Activated CD4-positive, alpha-beta memory T cell treated with anti-CD3 and anti-CD28 coated beads, Interleukin-2, amount 10 ng/mL, durations not matched to agents 7 days and 5 days (primary cell): ENCODE measurements at places on chromosomes 11 and 22. TPM values are rescaled to one million over a fixed set of nuclear protein-coding genes. Genes with fewer than 3 reads are reported as not detected.

Gene IFITM10
- 0.70 TPM for total RNA-seq

Gene CARNS1
- 0.76 TPM for total RNA-seq

Gene ISX
- total RNA-seq = not detected

GRCh38 chr11:112037527-112037926 is 12.3 kb downstream of the DLAT start:
- H3K36me3 ChIP-seq = peaks cover 40% of the 10 kb centered on the region
- H3K4me3 ChIP-seq = no peak overlapping the region
- H3K27me3 ChIP-seq = no peaks in the 10 kb centered on the region
- H3K4me1 ChIP-seq = peaks cover 12% of the 10 kb centered on the region
- no peak for DNase-seq

Gene APOBEC3C
- total RNA-seq = 157 TPM

DNA sequence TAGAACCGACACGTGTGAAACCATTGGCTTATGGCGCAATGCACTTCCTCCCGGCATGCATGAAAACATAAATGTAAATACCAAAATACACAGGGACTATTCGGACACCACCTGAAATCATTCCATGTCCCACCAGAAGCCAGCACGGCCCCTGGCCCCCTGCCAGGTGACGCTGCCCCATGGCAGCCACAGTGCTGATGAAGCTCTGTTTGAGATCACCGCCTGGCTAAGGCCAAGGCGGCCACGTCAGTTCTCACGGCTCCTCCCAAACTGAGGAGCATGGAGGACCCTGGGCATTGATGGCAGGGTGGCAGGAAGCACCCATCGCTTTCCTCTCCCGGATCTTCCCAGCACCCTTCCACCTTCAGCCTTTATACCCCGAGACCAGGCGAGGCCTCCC is 89.5 kb downstream of the CDKN1C start:
- no peaks in the 10 kb centered on the region for H3K36me3 ChIP-seq
- no peak overlapping the region for H3K4me3 ChIP-seq
- no peaks in the 10 kb centered on the region for H3K27me3 ChIP-seq

DNA sequence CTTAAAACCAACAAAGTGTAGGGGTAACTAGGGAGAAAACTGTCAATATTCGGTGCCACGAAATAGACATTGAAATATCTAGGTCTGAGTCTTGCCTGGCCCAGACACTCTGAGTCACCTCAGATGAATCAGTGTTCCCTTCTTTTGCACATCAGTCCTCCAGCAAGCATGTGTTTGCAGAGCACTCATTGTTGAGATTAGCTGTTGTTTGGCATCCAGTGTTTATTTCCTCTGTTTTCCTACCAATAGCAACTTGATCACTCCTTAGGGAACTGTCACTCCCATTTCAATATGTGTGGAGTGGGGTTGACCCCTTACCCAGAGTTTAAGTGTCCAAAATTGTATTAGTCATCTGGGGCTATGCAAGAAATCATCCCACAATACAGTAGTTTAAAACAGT is 4.7 kb upstream of the ASCC2 start:
- H3K4me1 ChIP-seq = peaks cover 11% of the 10 kb centered on the region
- no peak overlapping the region for H3K4me3 ChIP-seq
- DNase-seq = no peak
- H3K27ac ChIP-seq = no peak overlapping the region
- no peaks in the 10 kb centered on the region for H3K27me3 ChIP-seq

DNA sequence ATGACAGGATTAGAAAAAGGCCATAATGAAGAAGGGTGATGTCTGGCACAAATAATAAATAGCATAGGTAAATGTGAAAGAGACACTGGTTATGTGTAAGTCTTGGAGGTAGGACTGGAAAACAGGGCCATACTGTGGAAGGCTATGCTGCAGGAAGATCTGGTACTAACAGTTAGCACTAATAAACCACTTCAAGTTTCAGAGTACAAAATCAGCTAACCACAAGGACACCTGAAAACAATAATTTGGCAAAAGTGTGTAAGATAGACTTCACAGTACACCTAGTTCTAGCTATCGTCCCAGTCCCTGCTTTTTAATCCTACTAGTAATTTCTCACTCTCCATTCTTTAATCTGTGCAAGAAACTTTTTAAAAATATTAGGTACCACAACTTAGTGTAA is 44.3 kb downstream of the CWF19L2 start:
- peaks cover 5% of the 10 kb centered on the region for H3K4me1 ChIP-seq
- no peak overlapping the region for H3K4me3 ChIP-seq
- H3K36me3 ChIP-seq = peaks cover 30% of the 10 kb centered on the region
- no peaks in the 10 kb centered on the region for H3K27me3 ChIP-seq

Gene SYT9
- not detected for total RNA-seq

Gene SAA1
- total RNA-seq = not detected

DNA sequence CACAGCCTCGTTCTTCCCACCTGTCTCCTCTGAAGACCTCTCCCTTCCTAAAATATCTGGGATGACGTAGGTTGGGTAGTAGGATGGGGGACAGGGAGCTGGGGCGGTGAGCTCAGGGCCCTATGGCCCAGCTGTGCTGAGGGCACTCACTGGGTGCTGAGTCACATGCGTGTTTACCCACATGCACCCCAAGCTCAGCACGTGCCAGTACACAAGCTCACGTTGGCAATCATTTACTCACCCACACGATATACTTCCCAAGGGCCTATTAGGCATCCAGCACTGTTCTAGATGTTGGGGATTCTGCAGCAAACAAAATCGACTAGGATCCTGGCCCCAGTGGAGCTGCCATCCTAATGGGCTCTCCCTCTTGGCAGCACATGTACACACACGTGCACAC is 28.7 kb downstream of the ARAP1 start:
- H3K27me3 ChIP-seq = no peaks in the 10 kb centered on the region
- H3K27ac ChIP-seq = peak overlapping the region; percentile 86
- H3K4me3 ChIP-seq = no peak overlapping the region
- peaks cover 38% of the 10 kb centered on the region for H3K36me3 ChIP-seq
- peaks cover 55% of the 10 kb centered on the region for H3K4me1 ChIP-seq

GRCh38 chr11:29656597-29656996 is 360.2 kb downstream of the KCNA4 start:
- H3K27ac ChIP-seq = no peak overlapping the region
- DNase-seq = no peak
- no peaks in the 10 kb centered on the region for H3K4me1 ChIP-seq
- no peaks in the 10 kb centered on the region for H3K36me3 ChIP-seq
- H3K27me3 ChIP-seq = no peaks in the 10 kb centered on the region
- H3K4me3 ChIP-seq = no peak overlapping the region

DNA sequence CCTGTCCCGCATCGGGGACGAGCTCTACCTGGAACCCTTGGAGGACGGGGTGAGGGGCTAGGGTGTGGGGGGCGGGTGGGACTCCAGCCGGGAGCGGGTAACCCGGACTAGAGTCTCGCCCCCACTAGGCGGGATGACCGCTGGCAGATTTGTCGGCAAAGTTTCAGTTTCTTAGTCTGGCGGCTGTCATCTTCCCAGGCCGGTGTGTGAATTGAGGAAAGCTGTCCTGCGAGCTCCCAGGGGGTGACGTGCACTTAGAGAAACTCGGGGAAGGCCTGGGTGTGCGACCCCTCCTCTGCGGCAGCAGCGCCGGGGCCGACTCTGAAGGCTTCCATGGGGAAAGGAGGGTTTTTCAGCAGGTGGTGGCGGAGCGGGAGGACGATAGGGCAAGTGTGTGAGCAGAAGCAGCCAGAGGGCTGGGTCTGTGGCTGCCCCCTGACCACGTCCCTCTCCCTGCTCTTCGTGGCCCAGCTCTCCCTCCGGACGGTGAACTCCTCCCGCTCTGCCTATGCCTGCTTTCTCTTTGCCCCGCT is 463 bp downstream of the RAD9A start:
- peaks cover 22% of the 10 kb centered on the region for H3K36me3 ChIP-seq
- no peaks in the 10 kb centered on the region for H3K27me3 ChIP-seq
- peak overlapping the region; percentile 81 for H3K27ac ChIP-seq
- H3K4me3 ChIP-seq = peak overlapping the region; percentile 94

- H3K4me3 ChIP-seq = peak overlapping the region; percentile 98
- no peaks in the 10 kb centered on the region for H3K27me3 ChIP-seq
- peaks cover 59% of the 10 kb centered on the region for H3K4me1 ChIP-seq
- DNase-seq = no peak
- peak overlapping the region; percentile 80 for H3K27ac ChIP-seq
Measured at GRCh38 chr11:28108958-28109357, 770 bp downstream of the METTL15 start.

DNA sequence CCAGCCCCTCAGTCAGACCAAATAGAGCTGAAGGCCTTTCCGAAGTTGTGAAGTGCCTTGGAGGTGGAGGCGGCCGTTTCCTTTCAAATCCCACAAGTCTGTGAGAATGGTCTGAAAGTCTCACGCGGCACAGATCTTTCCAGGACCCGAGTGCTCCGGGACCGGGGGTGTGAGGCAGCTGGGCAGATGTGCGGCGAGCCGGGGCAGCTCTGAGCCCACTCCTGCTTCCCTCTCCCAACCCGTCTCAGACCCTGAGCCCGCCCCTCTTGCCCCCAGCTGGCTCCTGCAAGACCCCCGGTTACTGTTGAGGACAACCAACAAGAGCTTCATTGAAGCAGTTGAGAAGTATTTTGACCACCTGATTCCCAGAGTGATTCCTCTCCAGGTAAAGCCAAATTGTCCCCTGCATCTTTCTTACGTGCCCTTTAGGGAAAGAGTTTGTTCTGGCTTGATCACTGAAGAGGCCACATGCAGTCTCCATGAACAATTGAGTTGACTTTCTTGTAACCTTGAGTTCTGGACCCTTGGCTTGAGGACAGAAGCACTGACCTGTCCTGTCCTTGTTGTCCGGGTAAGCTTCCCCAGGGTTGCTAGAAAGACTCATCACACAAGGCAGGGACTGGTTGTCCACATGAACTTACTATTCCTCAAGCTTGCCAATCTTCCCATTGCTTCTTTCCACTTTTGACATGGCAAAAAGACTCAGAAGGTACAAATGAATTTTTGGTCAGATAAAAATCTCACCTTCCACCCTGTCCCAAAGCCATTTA is 7.5 kb downstream of the GLB1L3 start:
- H3K4me3 ChIP-seq = no peak overlapping the region
- no peak for DNase-seq
- H3K36me3 ChIP-seq = peaks cover under 1% of the 10 kb centered on the region
- H3K4me1 ChIP-seq = peaks cover 9% of the 10 kb centered on the region
- H3K27me3 ChIP-seq = no peaks in the 10 kb centered on the region
- no peak overlapping the region for H3K27ac ChIP-seq

- no peak overlapping the region for H3K4me3 ChIP-seq
- DNase-seq = no peak
- peaks cover 5% of the 10 kb centered on the region for H3K27me3 ChIP-seq
- H3K27ac ChIP-seq = no peak overlapping the region
- H3K4me1 ChIP-seq = peaks cover 41% of the 10 kb centered on the region
- no peaks in the 10 kb centered on the region for H3K36me3 ChIP-seq
Measured at GRCh38 chr22:19605508-19606331, 81.5 kb upstream of the CLDN5 start.

DNA sequence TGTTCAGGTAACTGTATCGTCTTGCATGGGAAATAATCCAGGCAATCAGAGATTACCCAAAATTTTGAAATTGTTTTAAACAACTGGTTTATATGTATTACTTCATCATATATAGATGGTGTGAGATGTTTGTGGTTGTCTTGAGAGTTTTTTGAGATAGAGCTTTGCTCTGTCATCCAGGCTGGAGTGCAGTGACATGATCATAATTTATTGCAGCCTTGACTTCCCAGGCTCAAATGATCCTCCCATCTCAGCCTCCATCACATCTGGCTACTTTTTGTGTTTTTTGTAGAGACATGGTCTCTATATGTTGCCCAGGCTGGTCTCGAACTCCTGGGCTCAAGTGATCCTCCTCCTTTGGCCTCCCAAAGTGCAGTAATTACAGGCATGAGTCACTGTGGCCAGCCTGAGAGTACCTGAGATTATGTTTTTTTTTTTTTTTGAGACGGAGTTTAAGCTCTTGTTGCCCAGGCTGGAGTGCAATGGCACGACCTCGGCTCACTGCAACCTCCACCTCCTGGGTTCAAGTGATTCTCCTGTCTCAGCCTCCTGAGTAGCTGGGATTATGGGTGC is 11.5 kb downstream of the CTNND1 start:
- no peaks in the 10 kb centered on the region for H3K36me3 ChIP-seq
- H3K27ac ChIP-seq = no peak overlapping the region
- no peak overlapping the region for H3K4me3 ChIP-seq
- peaks cover 9% of the 10 kb centered on the region for H3K4me1 ChIP-seq
- no peaks in the 10 kb centered on the region for H3K27me3 ChIP-seq
